ENCODE measurements at places on chromosomes 16 and 17. TPM values are rescaled to one million over a fixed set of nuclear protein-coding genes. Genes with fewer than 3 reads are reported as not detected.

- DNase-seq, result peak; percentile 82
Observed at GRCh38 chr17:42895185-42895555, 5.4 kb upstream of the G6PC1 start.

DNA sequence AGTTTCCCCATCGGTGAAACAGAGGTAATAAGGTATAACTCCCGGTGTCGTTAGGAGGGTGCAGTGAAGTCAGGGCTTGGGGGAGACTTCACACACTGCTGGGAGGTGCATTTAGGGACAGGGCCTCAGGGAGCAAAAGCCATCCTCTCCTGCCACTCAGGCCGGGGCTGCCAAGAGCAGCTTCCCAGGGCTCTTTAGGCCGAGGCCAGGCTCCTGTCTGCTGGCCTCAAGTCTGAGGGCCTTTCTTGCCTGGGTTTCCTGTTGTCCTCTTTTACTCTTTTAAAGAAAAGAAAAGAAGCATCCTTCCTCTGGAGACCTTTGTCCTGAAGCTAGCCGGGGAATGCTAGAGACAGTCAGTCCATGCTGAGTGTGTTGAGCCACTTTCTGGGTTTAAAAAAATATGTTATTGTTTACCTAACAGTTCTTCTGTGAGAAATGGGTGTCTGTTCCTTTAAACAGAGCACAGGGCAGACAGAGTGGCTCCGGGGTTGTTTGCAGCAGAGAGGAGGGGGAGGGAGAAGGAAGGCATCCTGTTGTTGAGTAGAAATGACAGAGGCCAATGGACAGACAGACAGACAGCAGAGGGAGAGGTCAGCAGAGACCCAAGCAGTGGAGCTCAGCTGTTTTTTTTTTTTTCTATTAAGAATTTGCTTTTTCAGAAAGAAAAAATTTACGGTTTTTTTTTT is 79.1 kb downstream of the C17orf67 start:
- DNase-seq, result peak; percentile 66

- DNase-seq, result peak; percentile 69
Observed at GRCh38 chr17:69828087-69828486, 246.9 kb upstream of the KCNJ16 start.

DNA sequence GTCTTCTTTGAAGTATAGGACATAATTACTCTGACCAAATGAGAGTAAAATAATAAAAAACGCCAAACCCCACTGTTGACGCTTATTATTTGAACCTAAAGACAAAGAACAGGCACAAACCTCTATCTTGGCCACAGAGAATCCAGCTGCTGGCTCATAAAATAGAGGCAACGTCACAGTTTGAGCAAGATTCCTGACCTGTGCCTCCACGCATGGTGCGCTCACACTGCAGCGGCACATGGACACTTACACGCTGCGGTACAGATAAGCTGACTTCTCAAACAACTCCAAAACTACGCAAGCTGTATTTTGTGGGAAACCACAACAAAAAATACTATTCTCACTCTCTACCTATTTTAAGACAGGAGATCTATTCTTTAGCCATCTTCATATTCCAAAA is 38.8 kb upstream of the TRAP1 start:
- DNase-seq, result no peak

- DNase-seq, result no peak
Observed at GRCh38 chr17:83085103-83085502, 5.7 kb downstream of the METRNL start.

DNA sequence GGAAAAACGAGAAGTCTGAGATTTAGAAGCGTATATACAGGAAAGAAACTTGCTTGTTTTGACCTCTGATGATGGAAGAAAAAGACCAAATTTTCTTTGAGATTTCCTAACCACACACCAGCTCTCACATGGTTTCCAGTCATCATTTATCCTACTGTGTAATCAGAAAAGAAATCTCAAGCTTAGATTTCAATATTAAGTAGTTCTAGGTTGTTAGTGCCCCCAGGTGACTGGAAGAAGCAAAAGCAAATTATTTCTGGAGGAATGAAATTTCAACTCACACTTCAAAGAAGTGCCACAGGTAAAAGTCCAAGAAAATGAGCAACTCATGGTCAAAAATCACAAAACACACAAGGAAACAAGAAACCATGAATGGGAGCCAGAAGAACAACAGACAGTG is 51.8 kb upstream of the KDM6B start:
- DNase-seq, result peak; percentile 40

DNA sequence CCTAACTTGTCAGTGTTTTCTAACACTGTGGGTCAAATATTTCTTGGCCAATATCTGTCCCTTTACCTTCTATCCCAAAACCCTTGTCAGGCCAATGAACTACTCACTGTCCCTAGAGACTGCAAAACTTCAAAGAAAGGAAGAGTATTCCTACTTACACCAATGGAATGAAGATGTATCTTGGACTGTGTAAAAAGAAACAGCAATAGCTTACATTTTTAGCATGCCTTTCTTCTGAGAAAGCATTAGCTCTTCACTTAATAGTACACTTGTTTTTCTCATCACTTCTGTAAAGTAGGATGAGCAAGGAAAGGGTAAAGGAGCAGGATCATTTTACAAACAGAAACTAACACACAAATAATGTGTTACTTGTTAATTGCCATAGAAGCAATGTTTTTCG is 73.9 kb downstream of the STH start:
- DNase-seq, result peak; percentile 67

DNA sequence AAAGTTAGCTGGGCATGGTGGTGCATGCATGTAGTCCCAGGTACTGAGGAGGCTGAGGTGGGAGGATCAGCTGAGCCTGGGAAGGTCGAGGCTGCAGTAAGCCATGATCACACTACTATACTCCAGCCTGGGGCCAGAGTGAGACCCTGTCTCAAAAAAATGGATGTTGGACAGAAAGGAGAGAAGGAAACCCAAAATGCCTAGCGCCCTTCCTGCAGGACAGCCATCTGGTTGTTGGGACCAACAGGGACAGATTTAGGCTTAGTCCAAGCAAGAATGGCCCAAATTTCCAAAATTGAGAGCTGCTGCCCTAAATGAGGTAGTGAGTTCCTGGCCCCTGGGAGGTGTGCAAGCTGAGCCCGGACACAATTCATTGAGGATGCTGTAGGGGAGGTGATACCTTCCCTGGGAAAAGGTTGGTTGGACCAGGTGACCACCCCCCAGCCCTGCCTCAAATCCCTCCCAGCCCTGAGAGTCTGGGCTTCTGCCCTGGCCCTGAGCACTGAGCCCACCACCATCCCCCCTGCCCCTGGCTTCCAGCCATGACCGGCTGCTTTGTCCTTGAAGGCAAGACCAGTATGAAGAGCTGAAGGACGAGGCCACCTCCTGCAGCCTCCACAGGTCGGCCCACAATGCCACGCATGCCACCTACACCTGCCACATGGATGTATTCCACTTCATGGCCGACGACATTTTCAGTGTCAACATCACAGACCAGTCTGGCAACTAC is 35.1 kb downstream of the IL21R start:
- DNase-seq, result no peak

DNA sequence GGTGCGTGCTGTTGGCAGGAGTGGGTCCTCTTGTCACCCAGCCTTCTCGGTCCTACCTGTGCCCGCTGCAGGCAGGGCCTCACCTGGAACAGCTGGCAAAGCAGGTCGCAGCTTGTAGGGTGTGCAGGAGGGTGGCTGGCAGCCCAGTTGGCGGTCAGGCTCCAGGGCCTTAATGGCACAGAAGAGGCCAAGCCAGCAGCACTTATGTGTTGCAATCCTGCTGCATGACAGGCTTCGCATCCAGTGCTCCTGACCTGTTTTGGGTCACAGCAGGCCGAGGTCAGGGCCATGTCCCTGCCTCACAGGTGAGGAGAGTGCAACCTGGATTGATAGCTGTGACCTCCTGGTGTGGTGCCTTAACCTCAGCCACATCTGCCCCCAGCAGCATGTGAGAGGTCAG is 31.9 kb downstream of the ZC3H18 start:
- DNase-seq, result no peak

DNA sequence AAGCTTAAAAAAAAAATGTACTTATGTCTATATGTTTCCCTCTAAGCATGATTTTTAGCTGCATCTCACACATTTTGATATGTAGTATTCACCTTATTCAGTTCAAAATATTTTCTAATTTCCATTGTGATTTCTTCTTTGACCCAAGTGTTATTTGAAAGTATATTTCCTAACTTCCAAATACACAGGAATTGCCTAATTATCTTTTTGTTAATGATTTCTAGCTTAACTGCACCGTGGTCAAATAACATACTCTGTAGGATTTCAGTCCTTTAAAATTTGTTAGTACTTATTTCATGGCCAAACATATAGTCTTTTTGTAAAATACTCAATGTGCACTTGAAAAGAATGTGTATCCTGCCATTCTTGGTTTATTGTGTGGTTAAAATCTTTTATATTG is 11.3 kb downstream of the TMEM220 start:
- DNase-seq, result no peak

GRCh38 chr17:17070931-17071330 is 28.7 kb downstream of the MPRIP start:
- no peak for DNase-seq

DNA sequence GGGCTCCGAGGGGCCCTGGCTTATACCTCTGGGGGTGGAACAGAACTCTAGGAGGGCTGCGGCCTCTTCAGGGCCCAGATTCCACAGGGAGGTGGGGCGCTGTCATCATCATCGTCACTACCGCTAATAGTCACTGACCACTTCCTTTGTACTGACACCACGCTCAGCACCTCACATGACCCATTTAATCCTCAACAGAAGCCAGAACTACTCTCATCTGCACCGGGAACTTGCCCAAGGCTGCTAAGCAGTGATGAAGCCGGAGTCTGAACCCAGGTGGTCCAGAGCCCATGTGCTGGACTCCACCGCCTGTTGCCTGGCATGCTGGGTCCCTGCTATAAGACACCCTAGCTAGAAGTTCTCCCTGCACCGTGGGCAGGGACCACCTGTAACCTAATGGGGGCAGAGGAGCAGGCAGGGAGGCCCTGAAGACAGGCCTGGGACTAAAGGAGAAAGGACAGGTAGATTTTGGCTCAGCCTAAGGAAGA is 12.0 kb downstream of the UNC13D start:
- DNase-seq, result peak; percentile 76

GRCh38 chr17:50161911-50162288 is 3.9 kb upstream of the SGCA start:
- no peak for DNase-seq

GRCh38 chr16:69204172-69204571 is 17.2 kb downstream of the SNTB2 start:
- DNase-seq, result peak; percentile 45

- no peak for DNase-seq
Observed at GRCh38 chr17:45927247-45927646, 32.9 kb downstream of the MAPT start.

- peak; percentile 46 for DNase-seq
Observed at GRCh38 chr16:57123974-57124674, 31.7 kb downstream of the CPNE2 start.

DNA sequence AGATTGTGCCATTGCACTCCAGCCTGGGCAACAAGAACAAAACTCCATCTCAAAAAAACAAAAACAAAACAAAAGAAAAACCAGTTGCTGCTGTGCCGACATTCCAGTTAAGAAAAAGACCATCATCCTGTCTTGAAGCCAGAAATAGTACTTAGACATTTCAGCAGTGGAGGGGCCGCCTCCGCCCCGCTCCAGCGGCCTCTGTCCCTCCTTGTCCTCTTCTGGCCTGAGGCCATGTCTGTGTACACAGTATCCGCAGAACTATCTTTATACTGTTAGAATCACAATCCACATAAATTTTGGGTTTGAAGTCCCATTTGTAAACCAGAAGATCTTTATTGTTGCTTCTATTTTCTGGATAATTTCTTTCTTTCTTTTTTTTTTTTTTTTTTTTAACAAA is 24.9 kb downstream of the ZC3H18 start:
- DNase-seq, result no peak

- peak; percentile 20 for DNase-seq
Observed at GRCh38 chr17:47797797-47798196, 23.8 kb downstream of the OSBPL7 start.

DNA sequence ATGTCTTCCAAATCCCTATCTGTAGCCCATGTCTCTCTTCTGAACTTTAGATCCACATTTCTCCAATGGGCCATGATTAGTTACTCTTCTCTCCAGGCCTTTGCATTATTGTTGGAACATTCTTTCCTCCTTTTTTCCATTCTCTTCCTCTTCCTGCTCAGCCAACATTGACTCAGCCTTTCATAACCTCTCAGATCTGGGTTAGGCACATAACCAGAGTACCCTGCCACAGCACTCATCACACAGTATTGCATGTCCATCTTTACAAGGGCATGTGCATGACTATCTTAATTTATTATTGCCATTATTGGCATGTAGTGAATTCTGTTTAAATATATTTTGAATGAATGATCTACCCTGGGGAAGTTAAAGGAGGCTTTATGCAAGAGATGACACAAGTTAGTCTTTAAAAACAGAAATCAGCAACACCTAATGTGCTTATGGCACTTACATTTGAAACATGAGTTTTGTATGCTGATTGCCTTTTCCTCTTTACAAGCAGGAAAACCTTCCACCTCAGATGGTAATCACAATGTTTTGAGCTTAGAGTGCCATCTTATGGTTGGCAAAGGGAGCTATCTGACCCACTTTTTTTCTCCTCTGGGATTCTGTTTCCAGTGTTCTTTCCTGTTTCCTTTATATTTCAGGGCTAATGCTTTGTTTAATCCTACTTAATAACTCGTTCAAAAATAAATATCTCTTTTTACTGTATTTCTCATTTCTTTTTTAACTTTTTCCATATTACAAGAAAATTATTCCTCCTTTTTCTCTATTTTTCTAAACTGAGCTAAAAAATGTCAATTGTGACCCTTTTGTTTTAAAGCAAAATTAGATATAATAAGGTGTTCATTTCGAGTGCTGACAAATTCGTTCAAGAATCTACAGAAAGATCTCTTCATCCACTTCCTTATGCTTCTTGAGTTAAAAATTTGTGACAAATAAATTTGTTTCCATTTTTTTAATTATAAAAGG is 151.0 kb upstream of the RBL2 start:
- peak; percentile 55 for DNase-seq

- DNase-seq, result no peak
Observed at GRCh38 chr16:21038197-21038596, 112.4 kb downstream of the DNAH3 start.

GRCh38 chr17:81964081-81964849 is 3.3 kb upstream of the NOTUM start:
- DNase-seq, result no peak

The HCRT gene
- total RNA-seq, result not detected

The SEPTIN12 gene
- total RNA-seq, result not detected

The CRHR1 gene
- not detected for total RNA-seq

The CDRT15 gene
- not detected for total RNA-seq

The HASPIN gene
- total RNA-seq, result 11.4 TPM

The CASKIN1 gene
- not detected for total RNA-seq

The CES1 gene
- total RNA-seq, result 2.2 TPM

The ZG16 gene
- total RNA-seq, result not detected

The CD79B gene
- total RNA-seq, result 0.27 TPM

The SRL gene
- total RNA-seq, result not detected

The ACSM2A gene
- not detected for total RNA-seq

The ZNF778 gene
- 23.1 TPM for total RNA-seq

Measured in M059J (cell line).